ENCODE measurements at places on chromosomes 13 and 19.

DNA sequence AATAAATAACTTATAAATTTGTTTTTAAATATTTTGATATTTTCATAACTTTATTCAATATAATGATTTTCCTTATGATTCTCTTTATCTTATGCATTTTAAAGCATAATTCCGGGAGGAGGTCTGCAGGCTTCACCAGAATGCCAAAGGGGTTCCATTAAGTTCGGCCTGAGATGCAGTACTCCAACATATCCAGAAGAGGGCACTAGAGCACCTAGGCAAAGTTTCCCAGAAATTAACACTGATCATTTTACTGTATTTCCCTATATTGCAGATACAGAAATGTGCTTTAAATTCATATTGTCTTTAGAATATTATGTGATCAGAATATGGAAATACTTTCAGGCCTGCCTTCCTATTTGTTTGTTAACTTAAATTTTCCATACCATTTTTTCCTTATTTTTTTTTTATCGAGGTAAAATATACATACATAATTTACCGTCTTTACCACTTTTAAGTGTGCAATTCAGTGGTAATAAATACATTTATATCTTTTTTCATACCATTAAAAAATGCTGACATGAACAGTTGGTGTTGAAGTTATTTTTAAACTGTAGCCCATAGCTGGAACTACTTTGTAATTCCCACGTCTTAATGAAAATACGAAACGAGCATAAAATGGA lies 58.9 kb upstream of the TM9SF2 start:
- no peak for DNase-seq

GRCh38 chr19:55284405-55285058 lies 735 bp downstream of the BRSK1 start:
- no peak for DNase-seq

DNA sequence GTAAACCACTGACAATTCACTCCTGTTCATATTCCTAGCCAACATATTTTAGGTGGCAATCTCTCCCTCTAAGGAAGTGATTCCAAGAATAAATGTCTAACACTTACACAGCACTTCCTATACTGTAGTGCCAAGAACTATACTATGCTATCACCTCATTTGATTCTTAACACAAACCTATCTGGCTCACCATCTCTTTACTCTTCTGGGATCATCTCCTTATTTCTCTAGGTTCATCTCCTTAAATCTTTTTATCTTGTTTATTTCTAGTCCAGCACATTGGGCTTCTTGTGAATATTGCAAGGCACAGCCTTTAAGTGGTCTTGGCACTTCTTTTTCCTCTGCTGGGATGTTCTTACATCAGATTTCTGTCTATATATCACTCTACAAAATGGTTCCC lies 366.3 kb downstream of the SLITRK6 start:
- DNase-seq = no peak

- no peak for DNase-seq
Observed at GRCh38 chr19:35106898-35107541, 8.6 kb upstream of the FXYD3 start.

Data from Right ventricle myocardium inferior (tissue), 1 donor.